ENCODE measurements at places on chromosomes 1 and 21.

GRCh38 chr1:118266436-118266835 is 81.4 kb upstream of the SPAG17 start:
- DNase-seq: no peak

- no peak for DNase-seq
Observed at GRCh38 chr1:36773827-36774541, 260.3 kb downstream of the GRIK3 start.

DNA sequence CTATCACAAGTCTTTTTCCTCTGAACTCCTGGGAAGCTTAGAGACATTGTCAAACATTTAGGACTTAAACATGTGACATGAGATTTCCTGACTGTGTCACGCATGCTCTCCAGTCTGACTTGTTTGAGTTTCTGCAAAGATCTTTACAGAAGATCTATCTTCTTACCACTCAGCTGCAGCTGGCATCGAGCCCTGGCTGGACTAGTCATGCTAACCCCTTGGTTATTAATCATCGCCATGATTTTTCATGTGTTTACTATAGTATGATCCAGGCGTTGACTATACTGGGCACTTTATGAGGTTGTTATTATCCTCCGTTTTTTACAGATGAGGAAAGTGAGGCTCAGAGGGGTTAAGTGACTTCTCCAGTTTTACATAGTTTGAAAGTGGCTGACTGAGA is 18.1 kb upstream of the IRF2BP2 start:
- DNase-seq: no peak

DNA sequence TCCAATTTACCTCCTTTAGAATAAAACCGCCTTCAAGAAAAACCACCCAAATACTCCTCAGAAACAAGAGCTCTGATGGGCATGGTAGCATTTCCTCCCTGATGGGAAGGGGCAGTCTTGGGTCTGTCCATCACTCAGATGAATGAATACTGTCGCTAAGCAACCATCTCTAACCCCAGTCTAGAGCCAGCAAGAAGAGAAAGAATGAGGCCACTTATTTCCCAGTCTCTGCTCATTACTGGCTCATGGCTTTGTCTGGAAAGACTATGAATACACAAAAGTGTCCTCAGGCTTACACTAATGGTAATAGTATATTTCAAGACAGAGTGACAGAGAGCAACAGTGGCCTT is 51.0 kb upstream of the F3 start:
- no peak for DNase-seq

DNA sequence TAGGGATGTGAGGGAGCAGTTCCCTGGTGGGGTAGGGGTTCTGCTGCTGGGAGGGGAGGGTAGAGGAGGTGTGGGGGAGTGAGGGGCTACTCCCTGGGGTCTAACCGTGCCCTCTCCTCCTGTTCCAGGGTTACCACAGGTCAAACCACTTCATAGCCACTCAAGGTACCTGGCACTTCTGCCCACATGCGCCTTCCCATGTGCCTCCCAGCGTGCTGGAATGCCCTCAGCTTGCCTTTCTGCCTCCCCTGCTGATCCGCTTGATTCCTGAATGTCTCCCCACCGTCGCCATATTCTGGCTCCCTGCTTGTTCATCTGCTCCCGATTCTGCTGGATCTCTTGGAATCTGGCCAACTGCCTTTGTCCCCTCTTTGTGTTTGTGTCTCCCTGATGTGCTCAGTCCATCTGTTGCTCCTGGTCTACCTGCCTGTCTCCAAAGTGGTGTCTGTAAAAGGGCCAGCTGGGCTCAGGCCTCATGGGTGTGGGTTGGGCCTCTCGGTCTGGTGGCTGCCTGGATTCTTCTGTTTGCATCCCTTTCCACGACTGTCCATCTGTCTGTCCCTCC is 74.4 kb downstream of the PTPRU start:
- DNase-seq: no peak

DNA sequence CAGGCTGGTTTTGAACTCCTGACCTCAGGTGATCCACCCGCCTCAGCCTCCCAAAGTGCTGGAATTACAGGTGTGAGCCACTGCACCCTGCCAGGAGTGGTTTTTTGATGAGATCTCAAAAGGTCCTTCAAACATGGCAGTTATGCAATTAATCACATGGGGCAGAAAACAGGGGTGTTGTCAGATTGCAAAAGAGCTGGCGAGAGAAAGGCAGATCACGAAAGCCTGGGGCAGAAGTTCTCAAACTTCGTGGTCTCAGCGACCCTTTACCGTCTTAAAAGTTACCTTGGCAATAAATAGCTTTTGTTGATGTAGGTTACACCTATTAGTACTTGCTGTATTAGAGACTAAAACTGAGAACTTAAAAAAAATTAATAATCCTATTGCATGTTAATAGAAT is 16.1 kb downstream of the CNR2 start:
- no peak for DNase-seq

DNA sequence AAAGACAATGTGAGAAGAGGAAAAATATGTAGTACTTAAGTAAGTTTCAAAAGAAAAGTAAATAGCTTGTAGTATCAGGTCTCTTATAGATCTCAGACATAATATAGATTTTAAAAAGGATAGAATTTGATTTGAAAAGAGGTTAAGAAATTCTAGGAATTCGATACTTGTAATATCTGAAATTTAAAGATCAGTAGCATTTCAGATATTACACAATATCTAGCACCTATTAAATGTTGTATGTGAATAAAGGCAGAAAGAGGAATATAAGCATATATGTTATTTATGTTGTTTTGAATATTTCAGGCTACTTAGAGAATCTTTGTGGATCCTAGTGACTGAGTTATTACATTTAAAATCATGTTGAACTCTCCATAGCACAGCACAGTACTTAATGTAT is 35.0 kb upstream of the METTL18 start:
- DNase-seq: no peak

DNA sequence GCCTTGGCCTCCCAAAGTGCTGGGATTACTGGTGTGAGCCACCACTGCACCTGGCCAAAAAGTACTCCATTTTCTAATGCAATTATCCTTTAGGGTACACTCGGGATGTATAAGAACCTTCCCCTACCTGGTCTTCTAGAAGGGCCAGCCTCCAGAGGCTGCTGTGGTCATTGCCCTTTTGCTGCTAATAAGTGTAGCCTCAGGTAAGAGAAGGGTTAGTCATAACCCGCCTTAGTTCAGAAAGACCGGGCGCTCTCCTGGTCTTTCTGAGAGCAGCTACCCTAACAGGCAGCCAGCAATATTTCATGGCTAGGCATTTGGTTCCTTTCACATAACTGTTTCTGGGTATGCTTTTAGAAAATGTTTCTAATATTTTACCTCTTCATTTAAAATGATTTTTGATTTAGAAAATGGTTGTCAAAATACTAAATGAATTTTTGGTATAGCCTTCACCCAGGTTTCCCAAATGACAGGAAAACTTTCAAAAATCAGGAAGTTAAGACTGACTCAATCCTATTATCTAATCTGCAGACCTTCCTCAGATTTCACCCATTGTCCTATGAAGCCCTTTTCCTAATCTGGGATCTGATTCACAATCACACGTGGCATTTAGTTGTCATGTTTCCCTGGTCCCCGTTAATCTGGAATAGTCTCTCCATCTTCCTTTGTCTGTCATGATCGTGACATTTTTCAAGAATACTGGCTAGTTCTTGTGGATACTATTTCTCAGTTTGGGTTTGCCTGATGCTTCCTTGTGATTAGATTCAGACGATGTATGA is 479.0 kb downstream of the SIPA1L2 start:
- DNase-seq: no peak

Data from cortex of kidney (tissue), 1 donor.